ENCODE measurements at places on chromosomes 3 and 15.

GRCh38 chr3:125019271-125019670 is 36.5 kb downstream of the HEG1 start:
- DNase-seq: no peak

DNA sequence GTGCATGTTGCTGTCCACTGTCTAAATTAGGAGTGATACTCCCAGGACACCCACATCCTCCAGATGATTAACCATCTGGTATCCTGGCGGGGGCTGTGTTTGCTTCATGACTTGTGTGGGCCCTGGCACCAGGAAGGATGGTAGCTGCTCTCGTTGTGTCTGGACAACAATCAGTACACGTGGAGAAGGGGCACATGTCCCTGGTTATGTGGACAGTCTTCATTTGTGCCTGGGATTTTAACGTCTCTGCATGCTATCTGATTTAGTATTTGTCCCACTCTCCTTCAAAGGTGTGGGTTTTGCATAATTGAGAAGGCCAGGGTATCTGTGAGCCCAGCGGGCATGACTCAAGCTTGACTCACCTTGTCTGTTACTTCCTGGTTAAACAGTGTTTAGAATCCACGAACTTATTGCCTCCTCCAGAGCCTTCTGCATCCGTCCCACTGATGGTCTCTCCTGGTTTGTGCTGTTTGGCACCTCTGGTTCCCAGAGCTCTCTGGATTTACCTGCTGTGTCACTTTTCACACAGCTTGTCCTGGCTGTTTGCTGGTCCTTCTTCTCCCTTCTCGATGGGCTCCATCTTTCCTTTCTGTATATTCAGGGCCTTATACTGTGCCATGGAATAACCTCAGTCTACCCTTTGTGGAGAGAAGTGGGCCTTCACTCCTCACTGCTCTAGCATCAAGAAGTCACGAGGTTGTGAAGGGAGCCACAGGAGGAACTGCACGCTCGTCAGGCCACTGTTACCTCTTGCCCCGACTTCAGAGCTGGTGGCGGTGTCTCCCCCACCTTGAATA is 32.5 kb downstream of the ARNT2 start:
- DNase-seq: peak; percentile 77

GRCh38 chr3:39082666-39083313 is 24.6 kb downstream of the GORASP1 start:
- DNase-seq: no peak

- no peak for DNase-seq
Measured at GRCh38 chr15:38048001-38048455, 113.6 kb downstream of the TMCO5A start.

DNA sequence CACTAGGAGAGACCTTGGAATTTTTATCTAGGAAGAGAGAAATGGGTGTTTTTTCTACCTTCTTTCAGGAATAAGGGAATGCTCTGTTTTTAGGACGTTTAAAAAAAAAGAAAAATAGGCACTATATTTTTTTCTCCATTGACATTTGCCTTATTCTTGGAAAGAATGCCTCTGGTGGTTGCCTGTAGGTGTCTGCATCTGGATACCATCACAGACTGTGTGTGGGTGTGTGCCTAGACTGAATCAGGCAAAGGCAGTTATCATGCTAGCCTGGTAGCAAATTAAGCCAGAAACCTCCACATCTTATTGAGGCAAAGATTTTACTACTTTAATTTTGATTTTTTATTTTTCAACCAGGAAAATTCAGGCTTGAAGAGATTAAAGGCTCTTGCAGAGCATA is 513.6 kb upstream of the KCNMB2 start:
- DNase-seq: no peak

GRCh38 chr15:78763796-78764241 is 47.4 kb downstream of the ADAMTS7 start:
- no peak for DNase-seq

DNA sequence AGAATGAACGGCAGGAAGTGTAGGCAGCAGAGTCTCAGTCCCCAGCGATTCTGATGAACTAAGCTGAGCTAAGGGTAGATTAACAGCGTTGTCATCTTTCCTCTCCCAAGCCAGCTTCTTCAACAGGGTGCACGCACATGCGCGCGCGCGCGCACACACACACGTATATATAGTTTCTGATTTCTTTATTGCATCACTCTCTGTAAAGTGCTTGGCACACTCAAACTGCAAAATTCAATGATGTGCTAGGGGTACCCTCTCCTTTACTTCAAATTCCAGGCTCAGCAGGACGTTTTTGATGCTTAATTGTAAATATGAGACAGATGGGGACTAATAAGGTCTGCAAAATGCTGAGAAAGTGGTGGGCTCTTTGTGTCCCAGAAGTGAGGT is 26.1 kb upstream of the VPS8 start:
- no peak for DNase-seq

DNA sequence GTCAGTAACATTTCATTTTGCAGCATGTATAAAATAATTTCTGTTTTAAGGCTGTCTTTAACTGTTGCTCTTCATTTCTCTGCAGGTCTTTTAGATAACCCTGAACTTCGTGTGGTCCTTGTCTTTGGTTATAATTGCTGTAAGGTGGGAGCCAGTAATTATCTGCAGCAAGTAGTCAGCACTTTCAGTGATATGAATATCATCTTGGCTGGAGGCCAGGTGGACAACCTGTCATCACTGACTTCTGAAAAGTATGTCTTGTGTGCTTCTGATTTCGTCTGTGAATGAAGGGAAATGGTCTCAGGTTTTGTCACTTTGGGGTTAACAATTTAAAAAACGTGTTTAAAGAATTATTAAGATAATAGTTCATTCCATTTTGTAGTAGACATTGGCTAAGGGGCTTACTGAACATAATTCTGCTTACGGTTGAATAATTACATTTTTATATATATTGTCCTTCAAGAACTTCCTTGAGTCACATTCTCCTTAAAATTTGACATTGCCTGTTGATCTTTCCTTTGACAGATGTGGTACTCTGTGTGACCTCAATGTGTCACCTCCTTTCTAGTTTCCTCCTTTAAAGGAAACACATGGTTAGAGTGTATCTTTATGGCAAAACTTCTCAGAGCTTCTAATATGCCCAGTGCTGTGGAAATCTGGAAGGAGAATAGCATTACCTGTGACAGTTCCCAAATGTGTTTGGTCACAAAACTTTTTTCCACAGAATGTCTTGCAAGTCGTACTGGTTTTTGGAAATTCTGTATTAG is 26.3 kb downstream of the FBXO22 start:
- no peak for DNase-seq

- no peak for DNase-seq
Measured at GRCh38 chr3:34212175-34212574, 413.7 kb downstream of the PDCD6IP start.

All from HT-29 (cell line).